ENCODE measurements at places on chromosomes 16 and 17.

DNA sequence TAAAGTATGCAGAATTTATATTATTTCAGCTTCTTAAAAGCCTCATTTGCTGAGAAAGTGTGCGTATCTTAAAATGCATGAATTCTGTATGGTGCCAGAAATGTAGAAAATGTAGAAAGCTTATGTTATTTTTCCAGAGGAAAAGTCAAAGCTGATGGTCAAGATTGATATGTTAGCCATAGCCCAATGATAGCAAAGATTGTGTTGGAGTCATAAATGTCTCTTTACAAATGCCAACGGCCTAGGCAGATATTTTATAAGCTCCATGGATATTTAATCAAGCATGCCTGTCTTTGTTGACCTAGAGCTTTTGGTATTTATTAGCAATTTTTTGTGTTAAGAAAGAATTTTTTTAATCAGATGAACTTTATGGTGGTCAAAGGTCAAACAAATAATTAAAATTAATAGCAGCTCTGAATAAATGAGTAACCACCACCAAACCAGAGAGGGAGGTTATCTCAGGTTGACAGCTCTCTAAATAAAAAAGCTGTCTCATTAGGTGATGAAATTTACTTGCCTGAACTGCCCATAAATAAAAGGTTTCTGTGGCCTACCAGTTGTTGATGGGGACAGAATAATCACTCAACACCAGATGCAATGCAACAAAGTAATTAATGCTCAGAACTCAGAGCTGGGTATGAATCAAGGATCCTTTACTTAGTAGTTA is 28.5 kb downstream of the CLEC3A start:
- no peak for DNase-seq

DNA sequence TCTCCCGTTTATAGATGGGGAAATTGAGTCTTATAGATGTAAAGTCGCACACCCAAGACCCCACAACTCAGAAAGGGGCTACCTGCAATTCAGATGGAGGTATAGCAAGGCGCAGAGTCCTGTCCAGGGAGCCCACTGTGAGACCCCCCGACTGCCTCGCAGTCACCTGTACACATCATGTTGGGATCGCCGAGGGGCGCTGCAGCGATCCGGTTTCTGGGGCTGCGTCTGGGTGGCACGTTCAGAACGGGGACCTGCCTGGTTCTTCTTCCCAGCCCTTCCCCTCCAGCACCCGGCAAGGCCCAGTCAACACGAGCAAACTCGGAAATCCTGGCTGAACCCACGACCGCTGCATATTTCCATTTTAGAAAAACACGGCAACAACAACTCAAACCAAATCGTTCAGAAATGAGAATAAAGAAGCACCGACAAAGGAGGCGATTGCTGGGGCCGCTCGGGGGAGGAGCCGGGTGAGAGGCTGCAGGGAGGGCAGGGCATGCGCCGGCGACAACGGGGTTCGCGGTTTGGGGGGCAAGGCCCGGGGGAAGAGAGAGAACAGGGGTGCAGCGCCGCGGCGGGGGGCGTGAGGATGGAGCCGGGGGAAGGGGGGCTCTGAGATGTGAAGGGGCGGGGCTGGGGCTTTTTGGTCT is 643 bp downstream of the HSDL1 start:
- DNase-seq = no peak

DNA sequence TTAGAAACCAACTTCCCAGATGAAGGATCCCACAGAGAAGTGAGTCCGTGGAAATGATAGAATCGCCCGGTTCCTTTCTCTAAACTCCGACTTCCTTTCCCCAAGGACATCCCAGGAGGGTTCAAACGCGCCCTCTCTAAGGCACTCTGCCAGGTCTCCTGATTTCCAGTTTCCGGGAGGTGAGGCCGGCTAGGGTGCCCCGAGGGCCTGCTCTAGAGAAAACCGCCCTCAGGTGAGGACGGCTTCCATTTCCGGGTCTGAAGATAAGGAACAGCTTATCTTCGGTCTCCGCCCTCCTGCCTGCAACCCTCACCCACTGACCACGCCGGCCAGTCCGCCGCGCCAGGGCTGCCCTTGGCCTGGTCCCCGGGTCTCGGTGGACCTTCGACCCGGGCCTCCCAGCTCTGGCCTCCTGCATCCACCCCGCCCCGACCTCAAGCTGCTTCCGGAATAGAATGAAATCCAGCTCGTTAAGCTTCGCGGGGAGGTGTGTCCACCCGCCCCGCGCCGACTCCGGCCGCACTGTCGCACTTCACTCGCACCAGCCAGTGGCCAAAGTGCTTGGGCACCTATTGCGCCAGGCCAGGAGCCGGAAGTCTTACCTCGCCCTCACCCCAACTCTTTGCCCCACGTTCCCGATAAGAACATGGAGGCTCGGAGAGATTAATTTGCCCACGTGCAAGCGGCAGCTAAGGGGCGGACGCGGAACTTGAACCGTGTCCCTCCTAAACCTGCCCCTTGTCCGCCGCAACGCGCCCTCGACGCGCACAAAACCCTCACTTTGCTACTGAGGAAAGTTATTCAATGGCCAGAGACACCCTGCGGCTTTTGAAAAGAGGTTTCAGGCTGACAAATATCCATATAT is 836 bp upstream of the MMP15 start:
- DNase-seq = no peak

GRCh38 chr16:84982434-84982833 is 28.9 kb downstream of the ZDHHC7 start:
- DNase-seq = no peak

- no peak for DNase-seq
Observed at GRCh38 chr16:4603624-4604170, 11.0 kb downstream of the UBALD1 start.

Data from stimulated activated CD8-positive, alpha-beta memory T cell treated with anti-CD3 and anti-CD28 coated beads, Interleukin-7, amount 100 ng/mL, for 1 hour (primary cell).